ENCODE measurements at places on chromosomes 12 and 14.

DNA sequence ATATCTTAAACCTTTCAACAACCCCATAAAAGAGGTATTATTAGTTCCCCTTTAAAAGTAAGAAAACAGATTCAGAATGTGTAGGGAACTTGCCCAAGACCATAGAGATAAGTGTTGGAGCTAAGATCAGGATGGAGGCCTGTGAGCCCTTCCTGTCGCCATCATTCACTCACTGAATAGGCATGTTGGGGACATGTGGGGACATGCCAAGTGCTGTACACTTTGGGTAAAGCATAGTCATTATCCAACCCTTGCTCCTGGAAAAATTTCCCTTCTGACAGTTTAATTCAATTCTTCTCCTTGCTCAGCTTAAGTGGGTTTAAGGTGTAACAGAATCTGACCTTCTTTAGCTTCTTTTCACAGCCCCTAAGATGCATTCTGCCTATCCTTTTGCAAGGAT is 28.0 kb upstream of the C12orf42 start:
- no peak for DNase-seq

- no peak for DNase-seq
Observed at GRCh38 chr14:99138999-99139865, 132.8 kb downstream of the BCL11B start.

GRCh38 chr14:93137864-93138263 is 22.1 kb upstream of the ITPK1 start:
- DNase-seq = peak; percentile 51

GRCh38 chr14:101585211-101585610 is 23.9 kb downstream of the DIO3 start:
- no peak for DNase-seq

DNA sequence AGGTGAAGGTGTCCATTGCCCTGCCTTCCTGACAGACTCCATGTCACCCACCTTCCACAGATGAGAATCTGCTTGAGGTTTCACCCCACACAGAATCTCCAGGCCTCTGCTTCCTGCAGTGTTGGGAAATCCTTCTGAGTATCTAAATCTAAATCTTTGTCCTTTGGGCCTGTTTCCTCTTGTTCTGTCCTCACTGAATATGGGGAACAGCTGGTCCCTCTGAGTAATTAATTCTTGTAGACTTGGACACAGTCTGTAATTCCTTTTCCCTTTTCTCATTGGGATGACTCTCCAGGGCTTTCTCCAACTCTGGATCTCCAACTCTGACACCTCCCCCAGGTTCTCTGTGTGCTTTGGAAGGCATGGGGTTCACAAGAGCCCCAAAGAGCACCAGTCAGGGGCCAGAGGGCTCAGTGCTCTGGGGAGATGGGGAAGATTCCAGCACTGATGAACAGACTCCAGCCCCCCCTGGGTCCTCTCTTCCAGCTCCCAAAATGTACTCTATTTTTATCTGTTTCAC is 2.3 kb upstream of the ACVRL1 start:
- DNase-seq = no peak

- no peak for DNase-seq
Observed at GRCh38 chr12:115619061-115619460, 658.4 kb downstream of the MED13L start.

DNA sequence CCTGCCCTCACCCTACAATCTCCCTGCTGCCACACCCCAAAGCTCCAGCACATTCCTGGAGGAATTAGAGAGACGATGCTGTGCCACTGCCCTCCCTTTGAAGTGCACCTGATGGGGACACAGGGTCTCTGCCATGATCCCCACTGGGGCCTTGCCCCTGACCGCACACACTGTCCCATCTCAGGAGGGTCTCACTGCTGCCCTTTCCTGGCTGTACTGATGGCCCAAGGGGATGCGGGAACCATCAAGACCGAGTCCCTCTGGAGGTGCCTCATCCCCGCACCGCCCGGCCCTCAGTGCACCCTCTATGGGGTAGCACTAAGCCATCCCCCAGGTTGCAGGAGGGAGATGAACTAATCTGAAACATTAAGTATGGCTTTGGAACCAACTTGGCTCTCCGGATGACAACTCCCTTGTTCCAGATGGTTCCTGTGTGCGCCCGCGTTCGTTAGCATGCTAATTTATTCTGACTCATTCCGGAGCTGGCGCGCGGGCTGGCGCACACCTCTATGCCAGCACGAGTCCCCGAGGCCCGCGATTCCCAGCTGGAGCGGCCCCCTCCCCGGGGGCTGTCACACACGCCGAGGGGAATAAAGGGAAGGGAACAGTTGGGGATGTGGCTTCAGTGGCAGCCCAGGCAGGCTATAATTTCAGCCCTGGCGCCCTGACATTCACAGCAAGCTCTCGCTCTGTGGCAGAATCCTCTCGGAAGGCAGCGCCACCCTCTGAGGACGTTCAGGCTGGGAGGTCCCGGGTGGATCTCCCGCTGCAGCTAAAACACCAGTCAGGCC is 34.2 kb upstream of the C14orf180 start:
- no peak for DNase-seq

GRCh38 chr12:69698054-69698453 is 1.0 kb downstream of the BEST3 start:
- no peak for DNase-seq

DNA sequence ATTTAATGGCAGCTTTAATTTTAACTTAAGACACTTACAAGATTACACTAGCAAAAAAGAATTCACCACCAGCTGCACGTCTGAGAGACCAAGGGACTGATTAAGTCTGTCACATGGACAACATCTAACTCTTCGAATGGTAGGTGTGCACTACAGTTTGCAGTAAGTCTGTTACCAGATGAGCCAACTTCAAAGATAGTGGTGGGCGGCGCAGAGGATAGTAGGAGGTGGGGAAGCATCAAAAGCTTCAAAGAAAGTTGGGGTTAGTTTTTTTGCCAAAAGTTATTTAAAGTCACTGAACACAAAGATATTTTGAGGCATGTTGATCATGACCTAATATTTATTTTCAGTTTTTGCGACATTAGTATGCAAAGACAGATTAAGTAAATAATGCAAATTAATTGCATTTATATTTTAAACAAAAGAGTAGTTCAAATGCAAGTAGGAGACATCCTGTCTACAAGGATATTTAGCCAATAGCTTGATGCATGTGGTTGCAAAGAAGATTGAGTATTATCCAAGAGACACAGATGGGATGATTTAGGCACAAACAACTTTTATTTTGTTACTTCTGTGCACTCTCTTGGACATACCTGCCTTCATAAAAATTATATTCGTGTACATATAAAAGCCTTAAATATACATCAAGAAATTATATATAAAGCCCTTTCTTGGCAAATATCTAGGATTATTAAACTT is 327.7 kb downstream of the BMP4 start:
- DNase-seq = no peak

DNA sequence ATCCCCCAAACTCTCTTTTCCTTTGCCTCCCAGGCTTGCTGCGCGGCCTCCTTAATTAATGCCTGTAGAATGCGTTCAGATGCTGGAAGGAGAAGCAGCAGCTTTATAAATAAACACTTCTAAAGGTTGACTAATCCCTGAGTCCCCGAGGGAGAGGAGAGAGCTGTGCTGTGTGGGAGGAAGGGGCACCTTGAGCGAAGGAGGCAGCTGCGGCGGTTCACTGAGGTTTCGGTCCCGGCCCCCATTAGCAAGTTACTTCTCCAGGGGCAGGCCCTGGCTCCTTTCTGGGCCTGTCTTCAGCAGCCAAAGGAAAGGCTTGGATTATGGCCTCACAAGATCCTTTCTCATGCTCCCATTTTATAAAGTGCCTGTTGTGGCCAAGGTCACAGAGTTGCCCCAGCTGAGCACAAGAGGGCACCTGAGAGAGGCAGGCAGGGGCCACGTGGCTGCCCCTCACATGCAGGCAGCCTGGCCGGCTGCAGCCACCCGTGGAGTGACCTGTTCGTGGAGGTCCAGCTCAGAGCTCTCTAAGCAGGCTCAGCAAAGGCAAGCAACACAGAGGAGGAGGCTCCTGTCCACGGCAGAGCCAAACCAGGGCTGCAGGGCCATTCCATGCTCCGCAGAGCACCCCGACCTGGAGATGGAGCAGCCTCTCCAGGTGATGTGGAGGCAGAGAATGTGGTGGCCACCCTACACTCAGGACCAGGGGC is 15.0 kb upstream of the CACNA2D4 start:
- DNase-seq = no peak

DNA sequence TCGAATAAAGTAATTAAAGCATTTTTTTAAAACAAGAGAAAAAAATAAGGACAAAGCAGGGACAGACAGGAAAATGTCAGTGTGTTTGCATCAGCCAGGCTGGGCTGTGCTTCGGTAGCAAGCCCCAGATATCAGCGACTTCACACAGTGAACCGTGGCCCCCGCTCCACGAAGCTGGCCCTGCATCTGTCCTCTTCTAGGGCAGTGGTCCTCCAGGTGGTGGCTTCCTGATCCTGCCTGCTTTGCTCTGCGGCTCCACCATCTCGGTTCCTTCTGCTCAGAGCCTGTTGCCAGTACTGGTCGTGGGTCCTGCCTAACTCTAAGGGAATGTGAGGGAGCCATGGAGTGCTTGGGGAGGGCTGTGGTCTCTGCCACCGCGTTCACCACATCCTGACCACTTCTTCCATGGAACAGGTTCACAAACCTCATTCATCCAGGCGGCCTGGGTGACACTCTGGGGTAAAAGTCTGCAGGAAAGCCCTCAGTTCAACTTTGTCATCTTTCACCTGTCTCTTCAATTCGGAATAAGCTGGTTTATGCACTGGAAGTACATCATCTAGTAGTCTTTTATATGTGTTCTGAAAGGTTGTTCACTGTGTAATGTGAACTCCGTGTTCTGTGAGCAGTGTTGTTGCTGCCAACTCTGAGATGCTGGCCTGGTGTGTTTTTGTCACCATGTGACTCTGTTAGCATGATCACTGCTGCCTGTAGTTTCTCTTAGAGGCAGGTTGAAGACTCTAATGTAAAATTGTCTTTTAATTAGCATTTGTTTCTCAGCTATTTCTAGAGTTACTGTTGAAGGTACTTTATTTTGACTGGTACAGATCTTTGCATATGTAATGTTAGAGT is 47.9 kb downstream of the ANKRD9 start:
- no peak for DNase-seq

GRCh38 chr12:124395284-124395752 is 100.4 kb downstream of the RFLNA start:
- DNase-seq = no peak

- no peak for DNase-seq
Observed at GRCh38 chr12:77486872-77487271, 343.8 kb upstream of the NAV3 start.

- no peak for DNase-seq
Observed at GRCh38 chr14:95294834-95295599, 24.7 kb downstream of the CLMN start.

- DNase-seq = no peak
Observed at GRCh38 chr12:27083861-27084394, 1.6 kb upstream of the C12orf71 start.

- DNase-seq = no peak
Observed at GRCh38 chr14:33556382-33557121, 394.3 kb downstream of the EGLN3 start.

DNA sequence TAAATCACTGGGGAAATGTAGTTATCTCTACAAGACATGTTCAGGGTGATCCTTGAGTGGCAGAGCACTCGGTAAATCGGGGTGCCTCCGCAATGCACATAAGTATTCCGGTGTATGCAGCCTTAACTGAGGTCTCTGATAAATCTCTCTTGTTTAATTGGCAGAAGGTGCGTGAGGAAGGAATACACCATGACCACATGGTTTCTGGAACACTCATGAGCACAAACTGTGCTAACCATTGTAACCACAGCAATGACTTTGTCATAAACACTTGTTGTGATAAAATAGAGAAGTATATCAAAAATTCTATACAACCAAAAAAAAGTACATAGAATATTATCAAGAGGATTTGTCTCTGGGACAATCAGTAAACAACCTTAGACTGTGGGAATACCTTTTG is 146.8 kb upstream of the DIO2 start:
- no peak for DNase-seq

- no peak for DNase-seq
Observed at GRCh38 chr14:65044596-65044959, 57.7 kb downstream of the MAX start.

DNA sequence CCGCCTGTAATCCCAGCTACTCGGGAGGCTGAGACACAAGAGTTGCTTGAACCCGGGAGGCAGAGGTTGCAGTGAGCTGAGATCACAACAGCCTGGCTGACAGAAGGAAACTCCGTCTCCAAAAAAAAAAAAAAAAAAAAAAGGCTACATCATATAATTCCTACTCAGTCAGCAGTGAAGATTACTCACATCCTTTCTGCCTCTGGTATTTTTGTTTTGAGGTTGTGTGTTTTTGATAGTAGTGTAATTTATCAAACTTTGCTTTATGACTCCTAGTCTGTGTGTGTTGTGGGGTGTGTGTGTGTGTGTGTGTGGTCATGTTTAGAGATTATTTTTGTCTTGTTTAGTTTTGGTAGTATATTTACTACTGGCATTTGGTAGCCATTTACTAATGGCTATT is 29.8 kb upstream of the DLGAP5 start:
- no peak for DNase-seq

DNA sequence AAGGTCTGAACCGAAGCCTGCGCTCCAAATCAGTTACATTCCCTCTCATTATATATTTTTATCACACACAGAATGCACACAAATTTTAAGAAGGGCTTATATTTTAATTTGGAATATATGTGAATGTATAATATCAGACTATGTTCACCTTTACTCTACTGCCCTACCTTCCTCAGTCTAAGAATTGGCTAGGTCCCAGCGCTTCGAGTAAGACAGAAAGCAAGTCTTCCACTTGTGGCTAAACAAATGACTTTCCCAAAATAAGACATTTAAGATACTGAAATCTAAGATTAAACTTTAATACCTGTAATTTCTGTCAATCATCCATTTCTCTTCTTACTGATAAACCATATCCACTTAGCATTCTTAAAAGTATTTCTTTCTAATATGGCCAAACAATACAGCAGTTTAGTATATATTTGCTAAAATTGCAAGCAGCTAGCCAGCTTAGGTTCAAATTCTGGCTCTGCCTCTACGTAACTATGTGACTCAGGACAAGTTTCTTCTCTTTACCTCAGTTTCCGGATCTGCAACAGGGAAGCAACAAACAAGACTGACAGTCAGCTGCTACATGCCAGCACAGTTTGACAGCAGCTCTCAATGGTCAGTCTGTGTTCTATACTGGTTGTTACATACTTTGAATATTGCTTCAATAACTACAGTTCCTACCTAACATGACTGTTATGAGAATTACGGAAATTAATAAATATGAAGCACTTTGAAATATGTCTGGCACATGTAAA is 2.0 kb downstream of the INTS13 start:
- DNase-seq = no peak
